ENCODE measurements at places on chromosomes 4 and X.

DNA sequence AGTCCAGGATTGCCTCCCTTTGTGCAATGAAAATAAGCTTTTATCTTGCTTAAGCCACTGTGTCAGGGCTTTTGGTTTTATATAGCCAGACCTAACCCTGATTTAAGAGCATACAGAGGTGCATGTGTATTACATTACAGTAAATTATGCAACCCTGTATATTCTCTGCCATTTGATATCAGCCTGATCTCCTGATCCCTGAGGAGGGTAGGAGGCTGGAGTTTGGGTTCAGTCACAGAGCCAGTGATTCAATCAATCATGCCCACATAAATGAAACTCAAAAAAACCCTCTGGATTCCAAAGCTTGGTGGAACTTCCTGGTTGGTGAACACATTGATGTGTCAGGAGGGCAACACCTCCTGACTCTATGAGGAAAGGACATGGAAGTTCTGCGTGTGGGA lies 7.3 kb upstream of the KLHL8 start:
- no peak for DNase-seq

DNA sequence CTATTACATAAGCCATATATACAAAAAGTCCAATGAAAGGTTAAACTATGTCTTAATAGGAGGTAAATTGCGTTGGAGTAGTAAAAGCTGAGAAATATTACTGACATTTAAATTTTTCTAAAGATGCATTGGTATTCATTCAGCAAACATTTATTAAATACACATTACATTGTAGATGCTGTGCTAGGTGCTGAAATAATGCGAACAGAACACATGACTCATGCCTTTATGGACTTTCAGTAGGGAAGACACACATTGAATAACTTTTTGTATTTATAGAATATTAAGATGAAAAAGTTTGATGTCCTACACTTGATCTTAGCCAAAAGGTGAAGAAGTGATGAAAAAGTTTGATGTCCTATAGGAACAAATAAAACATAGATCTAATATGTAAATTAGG lies 871.1 kb upstream of the SLIT2 start:
- DNase-seq, result no peak

DNA sequence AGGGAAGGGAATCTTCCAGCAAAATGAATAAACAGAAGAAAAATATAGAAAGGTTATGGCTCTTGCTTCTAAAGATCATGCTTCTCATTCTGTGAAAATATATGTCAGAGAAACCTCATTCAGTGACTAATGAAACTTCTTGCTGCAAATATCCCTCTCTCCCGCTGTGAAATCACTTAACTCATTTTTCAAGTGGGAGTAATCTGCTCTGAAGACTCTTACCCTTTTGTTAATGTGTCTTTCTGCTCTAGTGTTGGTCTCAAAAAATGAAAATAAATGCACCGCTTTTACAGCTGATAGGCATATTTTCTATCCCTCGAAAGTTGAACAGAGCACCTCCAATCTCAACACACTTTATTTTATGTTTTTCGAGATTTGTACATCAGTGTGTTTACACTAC lies 252.3 kb downstream of the NLGN4X start:
- DNase-seq, result no peak

DNA sequence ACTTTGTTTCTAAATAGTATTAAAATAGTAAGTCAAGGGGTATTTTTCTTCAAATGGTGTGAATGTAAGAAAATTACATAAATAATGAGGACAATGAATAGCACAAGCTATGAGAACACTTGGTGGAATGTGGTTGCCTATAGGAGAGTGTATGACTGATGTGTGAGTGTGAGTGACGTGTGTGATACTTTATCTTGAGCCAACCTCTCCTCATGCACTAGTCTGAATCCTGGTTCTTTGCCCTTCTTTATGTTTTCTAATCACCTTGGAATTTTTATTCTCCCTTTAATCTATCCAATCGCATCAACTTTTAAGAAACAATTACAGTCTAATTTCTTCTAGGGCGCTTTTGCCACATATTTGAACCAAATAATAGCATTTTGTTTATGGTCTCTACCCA lies 98.2 kb downstream of the YIPF7 start:
- no peak for DNase-seq

DNA sequence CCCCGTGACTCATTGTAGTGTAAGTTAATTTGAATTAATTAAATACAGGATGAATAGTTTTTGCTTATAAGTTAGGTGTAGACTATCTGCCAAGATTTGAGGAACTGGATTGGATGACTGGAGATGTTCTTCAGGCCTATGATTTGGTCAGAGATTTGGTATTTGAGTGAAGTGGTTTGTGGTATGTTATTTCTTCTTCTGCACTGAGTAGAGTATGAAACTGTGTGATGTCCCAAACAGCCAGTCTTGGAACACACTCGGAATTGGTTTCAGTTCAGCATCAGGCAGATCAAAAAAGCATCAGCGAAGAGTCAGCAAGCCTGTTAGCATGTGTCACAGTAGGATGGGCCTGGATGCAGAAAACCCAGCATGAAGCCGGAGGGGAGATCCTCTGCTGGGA lies 294.1 kb downstream of the ARHGAP10 start:
- no peak for DNase-seq

DNA sequence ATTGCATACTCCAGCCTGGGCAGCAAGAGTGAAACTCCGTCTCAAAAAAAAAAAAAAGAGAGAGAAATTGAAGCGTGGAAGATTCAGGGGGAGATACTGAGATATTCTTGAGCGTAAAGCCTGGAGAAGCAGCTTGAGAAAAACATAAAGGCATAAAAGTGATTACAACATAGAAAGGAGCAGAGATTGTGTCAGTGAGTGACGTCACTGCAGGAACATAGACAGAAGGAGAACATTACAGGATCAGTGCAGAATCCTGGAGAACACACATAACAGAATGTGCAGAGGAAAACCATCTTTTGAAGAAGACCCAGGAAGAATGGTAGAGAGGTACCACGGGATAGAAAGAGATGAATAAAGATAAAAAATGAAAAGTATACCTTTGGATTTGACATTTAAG lies 147.0 kb downstream of the APBB2 start:
- DNase-seq, result no peak

GRCh38 chr4:40908297-40908696 lies 158.5 kb downstream of the NSUN7 start:
- DNase-seq, result no peak

GRCh38 chrX:138756234-138756633 lies 44.7 kb upstream of the FGF13 start:
- peak; percentile 77 for DNase-seq

DNA sequence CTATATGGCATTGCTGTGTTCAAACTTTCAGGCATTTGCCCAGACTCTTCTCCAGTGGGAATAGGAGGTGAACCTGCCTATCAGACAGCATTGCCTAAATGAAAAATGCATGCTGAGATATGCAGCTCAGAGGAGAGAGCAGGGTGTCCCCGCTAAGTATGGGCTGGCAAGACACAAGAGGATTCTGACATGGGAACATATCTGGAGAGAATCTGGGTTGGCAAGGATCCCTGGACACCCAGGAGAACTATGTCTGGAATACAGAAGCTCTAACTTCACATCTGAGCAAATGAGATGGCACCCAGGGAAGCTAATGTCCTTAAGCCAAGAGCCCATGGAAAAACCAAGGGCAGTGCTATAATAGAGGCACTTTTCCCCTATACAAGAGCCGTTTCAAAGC lies 18.4 kb downstream of the PPARGC1A start:
- no peak for DNase-seq

DNA sequence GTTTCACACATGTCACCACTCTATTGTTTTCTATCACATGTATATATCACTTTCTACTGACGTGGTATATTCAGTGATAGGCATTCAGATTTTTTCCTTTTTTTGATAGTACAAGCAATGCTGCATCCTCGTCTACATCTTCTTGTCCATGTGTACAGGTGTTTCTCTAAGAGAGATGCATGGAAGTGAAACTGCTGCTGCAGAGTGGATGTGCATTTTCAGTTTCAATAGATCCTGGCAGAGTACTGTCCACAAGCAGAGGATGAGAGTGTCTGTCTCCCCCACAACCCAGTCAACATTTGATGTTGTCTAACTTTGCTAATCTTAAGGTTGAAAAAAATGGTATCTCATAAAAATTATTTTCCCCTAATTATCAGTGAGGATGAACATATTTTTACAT lies 194.0 kb upstream of the CASK start:
- no peak for DNase-seq

DNA sequence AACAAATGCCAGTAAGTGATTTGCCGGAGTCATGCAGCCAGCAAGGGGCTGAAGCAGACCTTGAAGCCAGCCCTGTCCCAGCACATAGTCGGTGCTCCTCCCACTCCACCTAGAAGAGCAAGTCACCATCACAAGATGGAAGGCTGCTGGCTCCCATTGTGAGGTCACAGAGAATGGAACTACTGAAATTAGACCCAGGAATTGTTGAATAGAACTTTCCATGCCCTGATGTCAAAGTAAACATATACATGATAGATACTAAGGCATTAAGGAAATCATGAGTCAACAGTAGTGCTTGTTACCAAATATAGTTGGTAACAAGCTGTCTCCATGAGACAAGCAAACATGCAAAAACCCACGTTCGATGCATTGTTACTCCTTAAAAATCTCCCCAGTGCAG lies 177.1 kb upstream of the MID1 start:
- DNase-seq, result no peak

GRCh38 chr4:24529555-24529954 lies 54.8 kb downstream of the DHX15 start:
- no peak for DNase-seq

DNA sequence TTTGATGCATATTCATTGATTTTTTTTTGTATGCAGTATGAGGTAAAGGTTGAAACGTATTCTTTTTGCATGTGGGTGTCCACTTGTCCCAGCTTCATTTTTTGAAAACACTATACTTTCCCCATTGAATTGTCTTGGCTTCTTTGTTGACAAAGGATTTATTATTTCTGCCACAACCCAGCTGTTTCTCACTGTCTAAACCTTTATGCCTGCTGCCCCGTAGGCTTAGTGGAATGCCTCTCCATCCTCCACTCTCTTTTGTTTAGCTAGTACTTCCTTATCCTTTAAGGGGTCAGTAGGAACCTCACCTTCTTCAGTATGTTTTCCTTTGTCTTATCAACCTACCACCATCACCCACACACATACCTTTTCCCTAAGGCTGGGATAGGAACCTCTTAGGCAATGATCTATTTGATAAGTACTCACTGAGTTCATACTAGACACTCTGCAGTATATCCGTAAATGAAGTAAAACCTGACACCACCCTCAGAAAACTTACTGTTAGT lies 8.5 kb downstream of the FMR1 start:
- no peak for DNase-seq

DNA sequence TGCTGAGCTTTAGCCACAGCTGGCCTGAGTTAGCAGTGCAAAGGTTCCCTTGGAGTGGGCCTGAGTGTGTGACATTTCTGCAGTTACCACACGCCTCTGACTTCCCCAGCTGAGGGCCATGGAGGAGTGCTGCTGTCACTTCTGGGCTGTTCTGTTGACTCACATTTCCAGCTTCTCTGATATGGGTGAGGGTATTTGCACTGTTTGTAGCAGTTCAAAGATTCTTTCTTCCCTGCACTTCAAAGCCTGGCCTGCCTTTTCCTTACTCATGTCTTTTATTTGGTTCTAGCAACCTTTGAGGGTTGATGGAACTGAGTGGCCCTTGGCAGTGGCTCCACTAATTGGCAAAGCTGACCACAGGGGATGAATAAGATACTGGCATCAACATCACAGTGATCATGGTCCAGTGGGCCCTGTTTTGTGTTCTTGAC lies 26.4 kb upstream of the SCML1 start:
- DNase-seq, result no peak

DNA sequence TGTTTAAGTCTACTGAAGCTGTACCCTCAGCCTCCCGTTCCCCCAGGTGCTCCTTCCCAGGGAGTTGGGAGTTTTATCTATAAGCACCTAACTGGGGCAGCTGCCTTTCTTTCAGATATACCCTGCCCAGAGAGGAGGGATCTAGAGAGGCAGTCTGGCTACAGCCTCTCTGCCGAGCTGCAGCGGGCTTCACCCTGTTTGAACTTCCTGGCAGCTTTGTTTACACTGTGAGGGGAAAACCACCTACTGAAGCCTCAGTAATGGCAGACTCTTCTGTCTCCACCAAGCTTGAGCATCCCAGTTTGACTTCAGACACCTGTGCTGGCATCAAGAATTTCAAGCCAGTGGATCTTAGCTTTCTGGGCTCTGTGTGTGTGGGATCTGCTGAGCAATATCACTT lies 122.5 kb downstream of the MAGEE1 start:
- DNase-seq, result no peak

DNA sequence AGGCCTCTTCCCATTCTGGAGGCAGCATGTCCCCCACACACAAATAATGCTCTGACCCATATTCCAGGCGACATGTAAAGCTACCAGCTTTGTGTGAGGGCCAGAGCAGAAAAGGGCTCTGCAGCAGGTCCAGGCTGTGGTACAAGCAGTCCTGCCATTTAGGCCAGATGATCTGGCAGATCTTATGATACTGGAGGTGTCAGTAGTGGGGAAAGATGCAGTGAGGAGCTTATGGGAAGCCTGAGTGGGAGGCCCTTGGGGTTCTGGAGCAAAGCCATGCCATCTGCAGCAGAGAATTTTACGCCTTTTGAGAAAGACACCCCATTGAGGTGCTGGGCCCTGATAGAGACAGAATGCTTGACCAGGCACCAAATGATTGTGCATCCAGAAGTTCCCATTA lies 7.7 kb downstream of the SYN1 start:
- DNase-seq, result no peak

GRCh38 chr4:91754716-91755115 lies 549.0 kb upstream of the GRID2 start:
- no peak for DNase-seq

DNA sequence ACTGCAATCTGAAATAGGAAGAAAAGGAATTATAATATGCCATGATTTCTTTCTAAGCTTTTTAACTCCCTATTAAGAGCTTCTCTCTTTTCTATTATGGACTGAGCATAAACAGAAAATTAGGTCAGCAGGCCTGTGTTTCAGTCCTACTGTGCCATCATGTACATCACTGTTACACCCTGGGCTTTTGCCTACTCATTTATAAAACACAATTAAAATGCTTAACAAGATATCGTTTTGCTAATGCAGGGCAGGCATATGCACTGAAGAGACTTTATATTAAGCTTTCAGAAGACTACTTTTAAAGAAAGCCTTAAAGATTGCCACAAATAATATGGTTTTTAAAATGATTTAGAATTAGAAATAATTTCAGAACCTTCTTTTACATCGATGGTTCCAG lies 828 bp upstream of the BBS12 start:
- no peak for DNase-seq

DNA sequence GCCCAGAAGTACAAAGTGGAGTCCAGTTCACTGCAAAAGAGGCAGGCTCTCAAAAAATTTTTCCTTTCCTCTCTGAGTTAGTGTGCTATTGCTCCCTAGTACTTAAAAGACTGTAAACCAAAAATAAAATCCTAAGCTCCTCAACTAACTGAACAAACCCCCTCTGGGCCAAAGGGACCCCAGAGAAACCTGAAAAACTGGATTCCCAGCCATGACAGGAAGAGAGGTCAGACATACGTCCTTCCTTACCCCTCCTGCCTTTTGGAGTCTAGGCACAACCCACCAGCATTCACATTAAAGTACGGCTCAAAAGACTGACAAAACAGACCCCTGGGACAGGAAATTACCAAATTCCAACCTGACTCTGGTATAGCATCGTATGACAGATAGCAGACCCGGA lies 957.9 kb upstream of the PRKX start:
- DNase-seq, result no peak

- DNase-seq, result no peak
These were observed 160.7 kb downstream of the MOSPD2 start for GRCh38 chrX:15033917-15034316.

Data from stomach (tissue), 19 donors.